ENCODE measurements at places on chromosomes 6 and 20.

DNA sequence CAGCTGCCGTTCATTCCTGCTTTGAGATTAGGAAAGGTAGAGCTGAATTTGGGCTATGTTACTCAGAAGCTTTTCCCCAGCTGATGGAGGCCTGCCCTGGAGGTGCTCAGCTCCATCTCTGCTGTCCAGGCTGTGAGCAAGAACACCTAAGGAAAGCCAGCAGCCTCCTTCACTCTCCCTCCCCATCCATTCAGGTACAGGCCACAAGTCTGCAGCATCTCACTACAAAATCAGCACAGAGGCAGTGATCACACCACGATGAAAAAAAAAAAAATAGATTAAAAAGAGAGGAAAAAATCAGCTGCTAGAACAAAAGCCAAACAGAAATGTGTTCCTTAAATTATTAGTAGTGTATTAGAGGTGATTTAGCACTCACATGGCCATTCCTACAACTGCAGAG lies 515.0 kb downstream of the CDH26 start:
- DNase-seq, result no peak

DNA sequence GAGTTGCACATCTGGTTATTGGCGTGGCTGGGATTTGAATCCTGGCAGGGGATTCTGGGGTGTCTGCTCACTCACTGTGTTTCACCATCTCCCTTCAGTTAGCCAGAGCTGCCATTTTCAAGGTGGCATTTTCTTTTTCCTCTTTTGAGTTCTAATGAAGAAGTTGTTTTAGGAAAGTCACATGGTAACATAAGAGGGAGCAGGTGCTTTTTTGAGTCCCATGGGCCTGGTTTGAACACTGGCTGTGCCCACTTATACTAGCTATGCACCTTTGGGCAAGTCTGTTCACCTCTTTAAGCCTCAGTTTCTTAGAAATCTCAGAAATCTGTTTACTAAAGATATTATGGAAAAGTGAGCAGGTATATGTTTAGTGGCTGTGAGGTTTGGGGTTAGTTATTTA lies 39.6 kb downstream of the ANKS1A start:
- no peak for DNase-seq

DNA sequence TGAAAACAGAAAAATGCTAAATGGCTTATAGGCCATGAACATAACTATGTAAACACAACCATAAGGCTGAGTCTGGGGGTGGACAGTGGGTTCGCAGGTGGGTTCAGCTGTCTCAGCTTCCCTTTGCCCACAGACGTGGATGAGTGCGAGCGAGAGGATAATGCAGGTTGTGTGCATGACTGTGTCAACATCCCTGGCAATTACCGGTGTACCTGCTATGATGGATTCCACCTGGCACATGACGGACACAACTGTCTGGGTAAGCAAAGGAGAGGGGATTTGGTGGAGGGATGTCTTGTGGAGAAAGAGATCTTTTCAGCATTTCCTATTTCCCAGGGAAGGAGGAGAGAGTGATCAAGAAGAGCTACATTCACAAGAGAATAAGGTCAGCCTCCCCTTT lies 14.7 kb downstream of the SCUBE3 start:
- DNase-seq, result no peak

DNA sequence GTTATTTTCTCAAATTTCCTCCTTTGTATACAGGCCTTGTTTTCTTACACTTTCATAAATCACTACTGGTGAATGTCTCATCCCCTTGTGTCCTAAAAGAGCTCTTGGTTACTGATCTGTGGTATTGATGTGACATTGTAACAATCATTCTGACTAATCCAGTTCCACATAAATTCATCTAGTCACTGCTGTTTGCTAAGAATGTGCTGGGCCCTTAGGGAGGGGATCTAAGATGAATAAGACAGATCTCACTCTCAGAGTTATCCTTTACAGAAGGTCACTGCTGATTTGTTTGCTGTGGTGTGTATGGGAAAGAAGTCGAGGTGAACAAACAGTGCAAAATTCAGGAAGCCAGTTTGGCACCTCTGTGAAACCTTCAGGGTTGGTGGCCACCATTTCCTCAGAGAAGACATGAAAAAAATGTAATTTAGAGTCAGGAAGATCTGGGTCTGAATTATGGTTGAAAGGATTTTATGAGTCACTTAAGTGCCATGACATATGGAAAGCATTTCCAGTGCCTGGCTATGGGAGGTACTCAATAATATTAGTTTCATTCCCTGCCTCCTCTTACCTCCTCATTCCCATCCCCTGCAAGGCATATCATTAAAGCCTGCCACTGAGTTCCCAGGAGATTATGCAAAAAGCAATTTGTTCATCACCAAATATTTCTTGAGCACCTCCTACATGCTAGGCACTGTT lies 121.8 kb downstream of the COL9A1 start:
- DNase-seq, result no peak

DNA sequence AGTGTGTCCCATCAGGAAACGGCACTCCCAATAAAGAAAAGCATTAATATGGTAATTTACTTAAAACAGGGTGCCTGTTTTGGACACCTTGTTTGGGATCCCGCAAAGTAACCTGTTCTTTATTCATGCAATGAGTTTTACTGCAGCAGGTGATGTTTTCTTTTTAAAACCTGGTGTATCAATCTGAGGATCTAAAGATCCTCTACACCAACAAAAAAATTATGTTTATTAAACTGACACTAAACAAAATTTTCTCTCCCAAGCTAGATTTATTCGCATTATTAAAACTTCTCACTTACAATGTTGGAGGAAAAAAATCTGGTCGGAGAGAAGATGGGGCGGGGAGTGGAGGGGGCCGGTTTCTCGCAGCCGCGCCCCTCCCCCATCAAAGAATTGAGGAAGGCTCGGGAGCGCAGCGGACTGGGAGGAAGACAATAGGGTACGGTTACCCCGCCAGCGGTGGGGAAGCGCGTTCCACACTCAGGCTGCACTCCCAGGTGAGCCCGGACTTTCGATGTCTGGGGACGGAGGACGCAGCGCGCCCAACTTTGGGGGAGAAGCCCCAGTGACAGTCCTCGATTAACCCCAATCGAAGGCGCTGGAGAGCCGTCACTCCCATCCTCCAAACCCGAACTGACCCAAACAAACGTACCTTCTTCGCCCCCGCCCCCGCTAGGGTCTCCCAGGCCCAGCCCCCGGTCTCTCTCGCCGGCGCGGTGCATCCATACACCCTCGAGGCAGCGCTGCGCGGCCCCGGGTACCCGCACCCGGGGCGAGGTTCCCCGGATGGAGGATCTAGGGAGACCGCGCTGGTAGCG lies 1.3 kb downstream of the CD24 start:
- DNase-seq, result peak; percentile 66

GRCh38 chr20:10654250-10654610 lies 19.6 kb downstream of the JAG1 start:
- no peak for DNase-seq

DNA sequence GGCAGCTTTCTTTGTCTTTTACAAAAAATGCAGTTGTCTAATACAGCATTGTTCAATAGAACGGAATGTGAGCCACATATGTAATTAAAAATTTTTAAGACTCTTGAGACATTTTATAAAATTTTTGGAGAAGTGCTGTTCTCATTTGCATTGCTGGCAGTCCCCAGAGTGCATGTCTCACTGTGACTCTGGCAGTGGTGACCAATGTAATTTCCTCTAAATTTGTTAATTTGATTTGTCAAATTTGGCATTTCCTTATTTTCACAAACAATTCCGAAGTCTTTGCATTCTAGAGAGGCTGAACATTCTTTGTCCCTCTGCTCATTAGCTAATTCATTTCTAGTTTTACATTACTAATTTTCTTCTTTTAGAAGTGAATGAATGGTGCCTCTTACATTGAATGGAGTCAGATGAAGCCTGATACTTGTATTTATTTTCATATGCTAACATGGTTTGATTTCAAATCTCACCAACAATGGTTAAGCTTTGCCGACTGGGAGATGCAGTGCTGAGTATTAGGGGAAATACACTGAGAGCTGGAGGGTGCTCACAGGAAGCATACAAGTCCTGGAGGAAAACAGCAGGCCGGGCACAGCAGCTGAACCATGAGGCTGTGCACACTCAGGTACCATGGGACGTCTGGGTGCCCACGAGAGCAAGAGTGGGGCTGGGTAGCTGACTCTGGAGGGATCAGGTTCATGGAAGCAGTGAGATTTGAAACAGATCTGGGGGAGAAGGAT lies 68.5 kb upstream of the ARMC2 start:
- DNase-seq, result no peak

GRCh38 chr6:15730442-15730841 lies 67.6 kb upstream of the DTNBP1 start:
- DNase-seq, result no peak

- peak; percentile 92 for DNase-seq
Measured at GRCh38 chr20:15654208-15654649, 919.0 kb downstream of the KIF16B start.

DNA sequence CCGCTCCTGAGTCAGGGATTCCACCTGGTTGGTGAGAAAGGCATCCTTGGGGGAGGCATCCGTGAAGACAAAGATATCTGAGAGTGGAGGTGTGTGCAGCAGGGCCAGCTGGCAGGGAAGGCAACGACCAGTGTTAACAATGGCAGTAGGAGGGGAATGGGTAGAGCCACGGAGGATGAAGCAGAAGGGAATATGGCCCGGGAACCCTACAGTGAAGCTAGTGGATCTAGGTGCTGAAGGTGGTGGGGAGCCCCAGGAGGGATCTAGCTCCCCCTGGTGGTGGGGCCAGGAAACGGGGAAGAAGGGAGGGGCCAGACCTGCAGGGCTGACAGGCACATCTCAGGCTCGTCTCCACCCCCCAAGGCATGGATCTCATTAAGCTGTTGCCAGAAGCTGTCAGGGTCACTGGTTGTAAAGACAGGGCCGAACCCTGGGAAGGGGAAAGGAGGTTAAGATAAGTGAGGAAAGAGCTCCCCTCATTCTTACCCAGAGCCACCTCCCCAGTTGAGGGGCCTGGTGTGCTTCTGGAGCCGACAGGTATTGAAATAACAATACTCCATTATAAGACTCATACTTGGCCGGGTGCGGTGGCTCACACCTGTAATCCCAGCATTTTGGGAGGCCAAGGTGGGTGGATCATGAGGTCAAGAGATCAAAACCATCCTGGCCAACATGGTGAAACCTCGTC lies 7.3 kb downstream of the VWA7 start:
- peak; percentile 84 for DNase-seq

DNA sequence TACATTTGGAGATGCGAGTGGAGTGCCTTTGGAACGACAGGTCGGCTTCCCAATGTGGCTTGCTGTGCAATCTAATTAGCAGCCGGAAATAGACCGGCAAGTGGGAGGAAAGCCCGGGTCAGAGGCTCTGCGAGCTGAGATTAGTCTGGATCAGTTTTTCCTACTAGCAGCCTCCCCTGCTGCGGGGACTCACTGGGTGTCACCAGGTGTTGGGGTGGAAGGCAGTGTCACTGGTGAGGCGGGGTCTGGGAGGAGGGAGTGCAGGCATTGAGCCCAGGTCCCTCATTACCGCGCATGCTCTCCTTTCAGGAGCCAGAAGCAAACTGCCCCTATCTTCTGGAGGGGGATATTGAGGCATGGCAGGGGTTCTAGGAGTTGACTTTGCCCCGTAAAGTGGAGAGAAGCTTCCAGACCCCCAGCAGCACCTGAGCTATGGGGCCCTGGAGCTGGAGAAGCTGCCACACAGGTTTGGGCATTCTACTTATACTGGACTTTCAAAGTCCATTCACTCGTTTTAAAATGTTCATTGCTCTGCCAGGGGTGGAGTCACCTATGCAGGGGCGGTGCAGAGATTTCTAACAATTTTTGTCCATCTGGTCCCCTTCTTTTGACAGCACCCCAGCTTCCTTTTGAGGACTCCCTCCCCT lies 11.0 kb downstream of the SULF2 start:
- DNase-seq, result no peak

DNA sequence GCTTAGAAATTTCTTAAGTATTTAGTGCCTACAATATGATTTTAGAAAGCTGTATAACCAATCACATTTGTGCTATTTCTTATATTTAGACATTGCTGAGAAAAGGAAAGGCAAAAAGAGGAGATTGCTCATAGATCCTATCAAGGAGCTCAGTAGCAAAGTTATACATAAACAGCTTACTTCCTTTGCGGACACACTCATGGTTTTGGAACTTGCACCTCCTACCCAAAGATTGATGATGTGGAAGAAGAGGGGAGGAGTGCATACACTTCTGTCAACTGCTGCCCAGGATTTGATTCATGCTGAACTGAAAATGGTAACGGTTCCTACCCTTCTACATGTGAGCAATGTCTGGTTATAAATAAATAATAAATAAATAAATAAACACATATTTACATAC lies 16.7 kb downstream of the RAD21L1 start:
- DNase-seq, result no peak

- DNase-seq, result no peak
Measured at GRCh38 chr6:34096814-34097213, 49.1 kb downstream of the GRM4 start.

DNA sequence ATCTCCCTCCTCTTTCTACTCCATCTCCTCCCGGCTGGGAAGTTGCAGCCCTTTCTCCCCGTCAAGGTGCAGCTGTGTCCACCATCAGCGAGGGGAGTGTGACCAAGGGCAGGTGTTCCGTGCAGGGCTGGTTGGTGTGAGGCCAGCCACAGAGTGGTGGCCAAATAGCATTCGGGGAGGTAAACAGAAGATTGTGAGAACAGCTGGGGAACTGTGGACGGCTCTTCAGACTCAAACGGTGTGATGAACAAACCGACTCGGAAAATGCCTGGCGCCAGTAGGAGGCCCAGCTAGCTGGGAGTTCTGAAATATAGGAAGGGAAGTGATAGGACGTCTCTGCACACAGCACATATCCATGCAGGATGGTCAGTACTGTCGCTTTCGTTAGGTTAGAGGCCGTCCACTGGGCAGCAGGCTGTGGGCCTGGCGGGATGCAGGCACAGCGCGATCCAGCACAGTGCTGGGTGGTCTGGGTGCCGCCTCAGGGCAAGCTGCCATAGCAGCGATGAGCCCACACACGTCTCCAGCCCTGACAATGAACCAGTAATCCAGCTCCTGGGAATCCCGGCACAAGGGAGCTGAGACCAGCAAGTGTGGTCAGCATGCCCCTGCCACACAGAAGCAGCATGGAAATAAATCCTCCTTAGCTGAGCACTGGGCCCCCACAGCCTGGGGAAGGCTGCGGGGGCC lies 258.1 kb downstream of the TAF4 start:
- DNase-seq, result no peak

- DNase-seq, result no peak
Measured at GRCh38 chr20:51486197-51487005, 56.1 kb downstream of the NFATC2 start.

GRCh38 chr6:139027620-139028182 lies 844 bp upstream of the ABRACL start:
- peak; percentile 82 for DNase-seq

DNA sequence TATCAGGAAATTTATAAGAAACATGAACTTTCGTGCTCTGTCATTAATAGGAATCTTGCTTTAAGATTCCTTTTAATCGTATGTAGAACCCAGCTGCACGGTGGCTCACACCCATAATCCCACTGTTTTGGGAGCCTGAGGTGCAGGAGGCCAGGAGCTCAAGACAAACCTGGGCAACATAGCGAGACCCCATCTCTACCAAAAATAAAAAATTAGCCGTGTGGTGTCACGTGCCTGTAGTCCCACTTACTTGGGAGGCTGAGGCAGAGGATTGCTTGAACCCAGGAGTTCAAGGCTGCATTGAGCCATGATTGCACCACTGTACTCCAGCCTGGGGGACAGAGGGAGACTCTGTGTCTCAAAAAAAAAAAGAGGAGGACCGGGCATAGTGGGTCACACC lies 7.4 kb downstream of the PTPRA start:
- DNase-seq, result no peak

- peak; percentile 69 for DNase-seq
Measured at GRCh38 chr6:84773431-84774156, 9.2 kb upstream of the TBX18 start.

Data from GM23338 (cell line).